Ascending aorta (tissue), 2 donors: ENCODE measurements at places on chromosomes 5 and 9. TPM values are rescaled to one million over a fixed set of nuclear protein-coding genes. Genes with fewer than 3 reads are reported as not detected.

OLFM1 gene
- 102 TPM for total RNA-seq

FGF1 gene
- 23.5 TPM for total RNA-seq

ERBIN gene
- 12.0 TPM for total RNA-seq

PIP5K1B gene
- 0.85 TPM for total RNA-seq

PTGR1 gene
- total RNA-seq, result 86.2 TPM

PAEP gene
- not detected for total RNA-seq

PCDHGB2 gene
- total RNA-seq, result 12.2 TPM

IRX2 gene
- not detected for total RNA-seq

SLC22A5 gene
- total RNA-seq, result 11.9 TPM

CSF2 gene
- not detected for total RNA-seq

SLC4A9 gene
- not detected for total RNA-seq

RNF20 gene
- total RNA-seq, result 47.7 TPM

SLC1A3 gene
- 3.0 TPM for total RNA-seq

- peaks cover 33% of the 10 kb centered on the region for H3K4me1 ChIP-seq
- H3K27me3 ChIP-seq, result no peaks in the 10 kb centered on the region
- no peak overlapping the region for H3K4me3 ChIP-seq
These were observed 49.9 kb downstream of the SHB start for GRCh38 chr9:38018958-38019602.

GRCh38 chr9:134321946-134322741 lies 4.1 kb upstream of the RXRA start:
- H3K36me3 ChIP-seq, result no peaks in the 10 kb centered on the region
- H3K27me3 ChIP-seq, result no peaks in the 10 kb centered on the region
- peaks cover 28% of the 10 kb centered on the region for H3K4me1 ChIP-seq

- DNase-seq, result no peak
- no peak overlapping the region for H3K4me3 ChIP-seq
- no peaks in the 10 kb centered on the region for H3K27me3 ChIP-seq
- H3K36me3 ChIP-seq, result no peaks in the 10 kb centered on the region
- no peak overlapping the region for H3K27ac ChIP-seq
These were observed 163.4 kb upstream of the MAP1B start for GRCh38 chr5:71943874-71944273.

DNA sequence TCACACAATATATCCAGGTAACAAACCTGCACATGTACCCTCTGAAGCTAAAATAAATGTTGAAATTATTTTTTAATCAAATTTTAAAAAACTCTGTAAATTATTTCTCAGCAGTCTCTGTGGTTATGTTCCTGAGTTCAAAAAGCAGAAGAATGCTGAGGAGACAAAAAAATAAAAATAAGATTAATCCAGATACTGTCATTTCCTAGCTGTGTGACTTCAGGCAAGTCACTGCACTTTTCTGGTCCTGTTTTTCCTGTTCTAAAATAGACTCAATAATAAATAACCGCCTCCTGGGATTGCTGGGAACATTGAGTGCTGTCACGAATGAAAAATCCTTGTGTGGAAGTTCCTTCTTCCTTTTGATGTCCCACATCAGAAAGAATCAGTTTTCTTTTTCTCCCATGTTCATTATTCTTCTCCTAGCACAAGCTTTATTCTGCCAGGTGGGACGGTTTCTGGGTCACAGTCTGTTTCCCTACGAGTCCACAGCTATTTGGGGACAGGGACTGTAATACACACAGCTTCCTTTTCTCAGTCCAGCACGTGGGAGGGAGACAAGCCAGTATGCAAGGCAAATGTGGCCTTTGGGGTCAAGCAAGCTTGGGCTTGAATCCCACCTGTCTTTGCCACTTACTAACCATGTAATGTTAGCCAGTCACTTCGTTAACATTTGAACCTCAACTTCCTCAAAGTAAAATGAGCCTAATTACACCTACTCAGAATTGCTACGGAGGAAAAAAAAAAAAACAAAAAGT lies 156.9 kb downstream of the TRIM32 start:
- H3K36me3 ChIP-seq, result no peaks in the 10 kb centered on the region
- no peak overlapping the region for H3K27ac ChIP-seq
- H3K4me3 ChIP-seq, result no peak overlapping the region
- H3K27me3 ChIP-seq, result no peaks in the 10 kb centered on the region
- no peak for DNase-seq

DNA sequence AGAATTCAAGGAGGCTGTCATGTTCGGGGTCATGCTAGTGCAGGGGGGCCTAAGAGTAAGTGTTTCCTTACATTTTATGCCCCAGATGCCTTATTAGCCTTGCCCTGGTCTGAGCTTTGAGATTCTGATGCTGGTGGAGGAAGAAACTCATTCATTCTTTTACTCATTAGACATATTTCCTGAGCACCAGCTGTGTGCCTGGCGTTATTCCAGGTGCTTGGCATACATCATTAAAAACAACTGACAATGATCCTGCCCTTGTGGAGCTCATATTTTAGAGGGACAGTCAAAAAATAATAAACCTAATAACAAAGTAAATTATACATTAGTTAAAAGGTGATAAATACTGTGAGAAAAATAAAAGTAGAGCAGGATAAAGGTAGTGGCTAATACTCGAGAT lies 138.9 kb upstream of the SGCD start:
- no peak for DNase-seq
- H3K4me1 ChIP-seq, result peaks cover 4% of the 10 kb centered on the region
- H3K27me3 ChIP-seq, result no peaks in the 10 kb centered on the region
- no peak overlapping the region for H3K27ac ChIP-seq
- H3K36me3 ChIP-seq, result no peaks in the 10 kb centered on the region

- DNase-seq, result no peak
- no peak overlapping the region for H3K4me3 ChIP-seq
- H3K27ac ChIP-seq, result no peak overlapping the region
These were observed 258.0 kb downstream of the YTHDC2 start for GRCh38 chr5:113771483-113771882.

DNA sequence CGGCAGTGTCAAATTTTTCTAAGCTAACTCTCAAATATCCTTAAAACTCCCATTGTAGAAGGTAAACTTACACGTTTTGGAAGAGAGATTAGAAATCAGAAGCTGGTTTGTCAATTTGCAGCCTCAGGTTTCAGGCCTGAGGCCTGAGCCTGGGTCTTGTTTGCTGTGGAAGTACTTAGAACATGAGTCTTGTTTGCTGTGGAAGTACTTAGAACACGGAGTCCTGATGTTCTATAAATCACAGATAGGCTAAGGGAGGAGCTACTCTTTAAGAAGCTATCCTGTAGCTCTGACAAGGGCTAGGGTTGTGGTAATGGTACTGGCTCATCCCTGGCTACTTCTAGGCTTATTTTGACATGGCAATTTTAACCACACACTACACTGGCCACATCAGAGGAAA lies 97.8 kb downstream of the FBXW11 start:
- no peak overlapping the region for H3K4me3 ChIP-seq
- no peaks in the 10 kb centered on the region for H3K4me1 ChIP-seq
- no peaks in the 10 kb centered on the region for H3K27me3 ChIP-seq
- no peak for DNase-seq
- H3K36me3 ChIP-seq, result no peaks in the 10 kb centered on the region
- H3K27ac ChIP-seq, result no peak overlapping the region

- no peaks in the 10 kb centered on the region for H3K4me1 ChIP-seq
- no peak for DNase-seq
- H3K27ac ChIP-seq, result no peak overlapping the region
- H3K36me3 ChIP-seq, result no peaks in the 10 kb centered on the region
- no peak overlapping the region for H3K4me3 ChIP-seq
These were observed 103.7 kb downstream of the SIL1 start for GRCh38 chr5:139094154-139095131.

GRCh38 chr5:983238-983524 lies 25.4 kb upstream of the NKD2 start:
- no peak overlapping the region for H3K4me3 ChIP-seq
- DNase-seq, result no peak
- no peaks in the 10 kb centered on the region for H3K4me1 ChIP-seq
- no peaks in the 10 kb centered on the region for H3K36me3 ChIP-seq
- no peak overlapping the region for H3K27ac ChIP-seq

GRCh38 chr5:143601917-143602333 lies 198.4 kb upstream of the NR3C1 start:
- H3K4me1 ChIP-seq, result no peaks in the 10 kb centered on the region
- H3K27ac ChIP-seq, result no peak overlapping the region
- H3K4me3 ChIP-seq, result no peak overlapping the region
- H3K36me3 ChIP-seq, result no peaks in the 10 kb centered on the region
- H3K27me3 ChIP-seq, result no peaks in the 10 kb centered on the region
- DNase-seq, result no peak

DNA sequence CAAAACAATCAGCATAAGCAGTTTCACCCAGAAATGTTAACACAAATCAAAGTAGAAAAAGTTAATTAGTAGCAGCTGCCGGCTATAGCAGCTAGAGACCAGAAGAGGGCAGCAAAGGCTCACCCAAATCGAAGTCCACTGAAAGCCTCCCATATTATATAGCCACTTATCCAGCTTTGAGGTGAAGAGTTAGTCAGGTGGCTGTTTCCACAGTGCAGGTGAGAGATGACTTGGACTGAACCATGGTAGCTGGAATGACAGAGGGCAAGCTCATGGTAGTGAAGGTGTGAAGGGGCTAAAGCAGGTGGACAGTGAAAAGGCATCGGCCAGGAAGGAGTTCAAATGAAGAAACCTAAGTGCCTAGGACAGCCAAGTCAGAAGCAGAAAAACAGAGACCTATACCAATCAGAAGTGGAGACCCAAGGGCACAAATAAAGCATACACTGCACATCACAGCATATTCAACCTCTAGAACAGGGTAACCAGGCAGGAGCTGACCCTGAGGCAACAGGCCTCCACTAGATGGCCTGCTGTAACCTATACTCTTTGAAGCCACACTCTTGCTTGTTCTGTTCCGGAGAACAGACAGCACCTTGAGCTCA lies 7.2 kb upstream of the RNF38 start:
- H3K27ac ChIP-seq, result peak overlapping the region; percentile 42
- no peak for DNase-seq
- H3K36me3 ChIP-seq, result no peaks in the 10 kb centered on the region
- H3K4me3 ChIP-seq, result no peak overlapping the region

DNA sequence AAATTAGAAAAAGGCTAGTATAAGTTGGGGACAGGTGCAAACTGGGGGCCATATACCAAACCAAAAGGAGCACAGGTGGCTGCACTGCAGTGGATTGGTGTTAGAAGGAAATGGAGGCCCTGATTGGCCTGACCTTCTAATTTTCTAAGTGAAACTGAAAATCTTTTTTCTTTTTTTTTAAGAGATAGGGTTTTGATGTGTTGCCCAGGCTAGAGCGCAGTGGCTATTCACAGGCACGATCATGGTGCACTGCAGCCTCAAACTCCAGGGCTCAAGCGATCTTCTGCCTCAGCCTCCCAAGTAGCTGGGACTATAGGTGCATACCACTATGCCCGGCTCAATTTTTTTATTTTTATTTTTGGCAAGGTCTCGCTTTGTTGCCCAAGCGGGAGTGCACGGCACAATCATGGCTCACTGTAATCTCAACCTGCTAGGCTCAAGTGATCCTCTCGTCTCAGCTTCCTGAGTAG lies 9.8 kb upstream of the CCDC69 start:
- H3K4me1 ChIP-seq, result no peaks in the 10 kb centered on the region
- no peaks in the 10 kb centered on the region for H3K36me3 ChIP-seq
- no peak for DNase-seq
- H3K27me3 ChIP-seq, result no peaks in the 10 kb centered on the region
- no peak overlapping the region for H3K4me3 ChIP-seq
- H3K27ac ChIP-seq, result no peak overlapping the region

DNA sequence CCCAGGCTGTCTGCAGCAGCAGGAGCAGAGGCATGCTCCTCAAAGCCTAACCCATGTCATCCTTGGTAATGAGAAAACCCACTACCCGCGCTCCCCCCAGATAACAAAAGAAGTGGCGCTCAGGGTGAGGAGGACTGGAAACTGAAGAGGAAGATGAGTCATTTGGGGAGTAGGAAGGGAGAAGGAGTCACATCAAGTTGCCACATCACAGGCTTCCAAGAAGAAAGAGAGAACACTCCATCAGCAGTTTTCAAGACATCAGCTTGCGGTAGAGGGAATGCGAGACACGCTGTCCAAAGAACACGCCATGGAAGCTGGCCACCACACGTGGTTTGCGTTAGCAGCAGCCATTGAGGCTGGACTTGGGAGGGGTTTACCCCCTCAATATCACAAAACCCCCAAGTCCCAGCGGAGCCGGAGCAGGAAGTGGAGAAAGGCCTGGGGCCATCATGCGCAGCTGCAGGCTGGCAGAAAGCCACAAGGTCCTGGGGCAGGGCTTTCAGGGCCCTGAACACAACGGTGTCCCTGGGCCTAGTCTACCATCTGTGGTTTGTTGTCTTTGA lies 41.5 kb downstream of the SH3PXD2B start:
- H3K4me1 ChIP-seq, result peaks cover 49% of the 10 kb centered on the region
- peak overlapping the region; percentile 67 for H3K27ac ChIP-seq
- no peaks in the 10 kb centered on the region for H3K36me3 ChIP-seq
- H3K27me3 ChIP-seq, result no peaks in the 10 kb centered on the region

- DNase-seq, result no peak
- H3K27ac ChIP-seq, result no peak overlapping the region
- no peak overlapping the region for H3K4me3 ChIP-seq
These were observed 3.5 kb downstream of the BOD1 start for GRCh38 chr5:173612948-173613347.

DNA sequence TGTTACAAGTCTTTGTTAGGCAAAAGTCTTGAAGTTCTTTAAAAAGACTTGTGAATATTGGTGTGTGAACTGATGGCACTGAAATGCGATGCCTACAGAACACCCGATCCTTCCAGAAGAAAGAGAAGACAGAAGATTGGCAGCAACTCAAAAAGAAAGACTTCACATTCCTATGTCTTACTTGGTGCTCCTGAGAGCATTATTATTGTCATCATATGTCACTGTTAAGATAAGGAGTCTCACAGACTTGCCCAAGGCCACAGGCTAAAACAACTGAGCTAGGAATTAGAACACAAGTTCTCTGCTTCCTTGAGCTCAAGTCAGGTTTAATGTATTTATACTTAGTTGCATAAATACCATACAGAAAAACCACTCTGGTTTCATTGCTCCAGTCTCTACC lies 198.0 kb downstream of the PARP8 start:
- no peak overlapping the region for H3K27ac ChIP-seq
- no peaks in the 10 kb centered on the region for H3K4me1 ChIP-seq
- no peak for DNase-seq
- no peak overlapping the region for H3K4me3 ChIP-seq

- peaks cover 12% of the 10 kb centered on the region for H3K4me1 ChIP-seq
- H3K4me3 ChIP-seq, result no peak overlapping the region
- DNase-seq, result no peak
- H3K27me3 ChIP-seq, result no peaks in the 10 kb centered on the region
These were observed 107.9 kb downstream of the TRIO start for GRCh38 chr5:14250748-14251701.

GRCh38 chr5:160646033-160646432 lies 206.0 kb downstream of the ATP10B start:
- H3K27me3 ChIP-seq, result no peaks in the 10 kb centered on the region
- H3K36me3 ChIP-seq, result no peaks in the 10 kb centered on the region
- H3K4me1 ChIP-seq, result no peaks in the 10 kb centered on the region

GRCh38 chr5:172143875-172144274 lies 44.1 kb downstream of the STK10 start:
- H3K27me3 ChIP-seq, result no peaks in the 10 kb centered on the region
- no peak for DNase-seq
- H3K27ac ChIP-seq, result no peak overlapping the region
- no peak overlapping the region for H3K4me3 ChIP-seq
- no peaks in the 10 kb centered on the region for H3K36me3 ChIP-seq
- H3K4me1 ChIP-seq, result no peaks in the 10 kb centered on the region
